ENCODE measurements at places on chromosomes 3 and 15.

GRCh38 chr3:113867506-113867905 lies 28.9 kb downstream of the GRAMD1C start:
- no peak for DNase-seq

DNA sequence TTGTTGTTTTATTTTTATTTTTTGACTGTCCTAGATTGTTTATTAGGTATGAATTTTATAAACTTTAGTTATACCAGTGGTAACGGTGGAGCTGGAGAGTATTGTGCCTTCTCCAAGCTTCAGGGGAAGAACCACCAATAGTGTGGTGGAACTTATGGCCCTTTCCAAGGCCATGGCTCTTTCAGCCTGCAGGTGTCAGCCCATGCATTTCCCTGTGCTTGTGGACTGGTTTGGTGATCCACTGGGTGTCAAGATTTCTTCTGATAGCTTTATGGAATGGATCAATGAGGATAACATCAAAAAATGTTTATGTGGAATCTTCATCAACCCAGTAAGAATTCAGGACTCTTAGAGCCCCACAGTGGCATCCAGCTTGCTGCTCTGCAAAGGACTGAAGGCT lies 19.2 kb upstream of the SCAMP5 start:
- DNase-seq = no peak

GRCh38 chr3:152195206-152195605 lies 73.5 kb upstream of the MBNL1 start:
- no peak for DNase-seq

- no peak for DNase-seq
Observed at GRCh38 chr15:67329984-67330733, 75.6 kb downstream of the IQCH start.

GRCh38 chr3:126476166-126477060 lies 722 bp upstream of the ZXDC start:
- DNase-seq = peak; percentile 93

- no peak for DNase-seq
Observed at GRCh38 chr3:131236421-131236820, 145.2 kb upstream of the NUDT16 start.

GRCh38 chr3:166522017-166522416 lies 684.8 kb upstream of the BCHE start:
- no peak for DNase-seq

- no peak for DNase-seq
Observed at GRCh38 chr3:24523988-24524727, 29.5 kb upstream of the THRB start.

DNA sequence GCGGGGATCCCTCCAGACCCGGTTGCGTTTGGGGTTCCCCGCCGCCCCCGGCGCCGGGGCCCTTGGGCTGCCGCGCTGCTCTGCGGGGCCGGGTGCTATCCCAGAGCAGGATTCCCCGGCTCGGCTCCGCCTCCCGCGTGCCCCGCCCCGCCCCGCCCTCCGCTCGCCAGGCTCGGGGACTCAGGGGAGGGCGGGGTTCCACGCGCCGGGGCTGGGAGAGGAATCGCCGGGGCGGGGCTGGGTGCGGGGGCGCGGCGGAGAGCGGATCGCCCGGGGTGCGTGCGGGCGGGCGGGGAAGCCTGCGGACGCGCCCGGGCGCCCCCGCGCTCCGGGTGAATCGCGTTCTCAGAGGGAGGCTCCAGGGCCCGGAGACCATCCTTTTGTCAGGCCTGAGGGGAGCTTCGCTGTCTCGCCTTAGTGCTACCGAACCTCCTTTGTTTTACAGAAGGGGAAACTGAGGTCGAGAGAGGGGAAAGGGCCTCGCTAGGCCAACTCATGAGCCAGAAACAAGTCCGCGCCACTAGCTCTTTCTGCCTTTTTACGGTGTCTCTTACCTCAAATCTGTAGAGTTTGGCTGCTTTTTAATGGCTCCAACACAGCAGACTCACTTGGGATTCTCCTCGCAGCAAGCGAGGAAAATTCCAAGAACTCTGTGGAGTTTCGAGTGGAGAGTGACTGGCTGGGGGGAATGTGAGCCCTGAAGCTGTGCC lies at the start of gene TMEM158:
TSS of gene TMEM158 (minus strand) at position 82 of the 710 bp plus-strand sequence. CDS start 260 bp downstream, outside the sequence.
- peak; percentile 95 for DNase-seq

- DNase-seq = no peak
Observed at GRCh38 chr3:132232231-132232792, 84.9 kb upstream of the ACP3 start.

DNA sequence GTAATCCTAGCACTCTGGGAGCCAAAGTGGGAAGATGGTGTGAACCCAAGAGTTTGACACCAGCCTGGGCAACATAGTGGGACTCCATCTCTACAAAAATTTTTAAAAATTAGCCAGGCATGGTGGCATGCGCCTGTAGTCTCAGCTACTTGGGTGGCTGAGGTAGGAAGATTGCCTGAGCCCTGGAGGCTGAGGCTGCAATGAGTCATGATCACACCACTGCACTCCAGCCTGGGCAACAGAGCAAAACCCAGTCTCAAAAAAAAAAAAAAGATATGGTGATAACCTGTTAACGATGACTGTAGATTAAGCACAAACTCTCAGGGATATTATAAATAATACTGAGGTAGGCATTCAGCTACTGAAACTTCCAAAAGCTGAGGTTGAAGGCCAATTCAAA lies 107.5 kb downstream of the SLC49A4 start:
- no peak for DNase-seq

DNA sequence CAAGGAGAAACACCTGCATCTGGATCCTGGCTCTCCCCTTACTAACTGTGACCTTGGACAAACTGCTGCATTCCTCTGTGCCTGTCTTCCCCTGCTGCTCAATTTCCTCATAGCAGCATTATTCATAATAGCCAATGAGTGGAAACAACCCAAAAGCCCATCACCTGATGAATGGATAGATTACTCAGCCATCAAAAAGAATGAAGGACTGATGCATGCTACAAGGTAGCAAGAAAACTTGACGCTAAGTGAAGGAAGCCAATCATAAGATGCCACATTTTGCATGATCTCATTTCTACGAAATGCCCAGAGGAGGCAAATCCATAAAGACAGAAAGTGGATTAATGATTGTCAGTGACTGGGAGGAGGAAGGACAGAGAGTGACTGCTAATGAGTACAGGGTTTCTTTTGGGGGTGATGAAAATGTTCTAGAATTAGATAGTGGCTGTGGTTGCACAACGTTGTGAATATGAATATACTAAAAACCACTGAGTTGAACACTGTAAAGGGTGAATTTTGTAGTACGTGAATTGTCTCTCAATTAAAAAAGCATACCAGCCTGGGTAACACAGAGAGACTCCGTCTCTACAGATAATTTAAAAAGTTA lies 11.2 kb downstream of the IGDCC4 start:
- DNase-seq = no peak

DNA sequence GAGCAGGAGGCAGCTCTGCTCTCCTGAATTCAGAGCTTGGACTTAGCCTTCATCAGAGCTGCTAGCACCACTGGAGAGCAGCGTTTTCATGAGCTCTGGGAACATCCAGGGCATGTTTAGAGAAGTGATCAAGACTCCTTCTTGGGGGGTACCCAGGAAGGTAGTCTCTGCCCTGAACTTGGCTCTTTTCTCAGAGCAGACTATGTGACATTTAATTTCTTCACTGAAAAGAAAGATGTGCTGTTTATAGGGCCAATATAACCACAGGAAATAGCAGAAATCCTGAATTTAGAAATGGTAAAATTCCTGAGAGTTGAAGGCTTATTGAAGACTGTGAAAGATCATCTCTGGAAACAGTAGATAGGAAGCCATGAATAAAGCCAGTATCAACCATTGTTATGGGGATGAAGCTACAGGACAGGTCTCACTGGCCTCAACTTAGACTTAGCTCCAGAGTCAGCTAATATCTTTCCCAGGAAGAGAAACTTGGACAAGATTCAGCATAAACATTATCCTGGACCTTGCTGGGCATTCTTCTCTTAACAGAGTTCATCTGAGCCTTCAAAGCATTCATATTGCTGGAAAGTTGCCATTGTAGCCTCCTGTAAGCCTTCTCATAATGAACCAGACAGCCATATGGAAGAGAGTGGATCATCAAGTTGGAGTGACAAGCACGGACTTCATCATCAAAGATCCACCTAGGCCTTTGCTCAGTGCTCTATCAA lies 386.6 kb upstream of the THBS1 start:
- DNase-seq = no peak

DNA sequence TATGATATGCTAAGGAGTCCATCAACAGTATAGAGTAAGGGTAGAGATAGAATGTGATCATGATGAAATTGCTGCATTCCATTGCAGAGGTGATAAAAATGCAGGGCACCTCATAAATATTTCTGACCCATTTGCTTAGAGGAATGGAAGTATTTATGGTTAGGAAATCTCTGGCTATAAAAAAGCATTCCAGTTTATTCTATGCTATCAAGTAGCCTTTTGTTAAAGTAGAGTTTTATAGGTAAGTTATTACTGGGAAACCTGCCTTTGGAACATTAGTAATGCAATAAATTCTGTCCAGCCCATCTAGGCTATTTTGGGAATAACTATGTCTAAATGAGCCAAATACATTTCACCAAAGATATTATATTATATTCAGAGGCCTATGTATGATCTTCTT lies 19.8 kb upstream of the STRIT1 start:
- no peak for DNase-seq

DNA sequence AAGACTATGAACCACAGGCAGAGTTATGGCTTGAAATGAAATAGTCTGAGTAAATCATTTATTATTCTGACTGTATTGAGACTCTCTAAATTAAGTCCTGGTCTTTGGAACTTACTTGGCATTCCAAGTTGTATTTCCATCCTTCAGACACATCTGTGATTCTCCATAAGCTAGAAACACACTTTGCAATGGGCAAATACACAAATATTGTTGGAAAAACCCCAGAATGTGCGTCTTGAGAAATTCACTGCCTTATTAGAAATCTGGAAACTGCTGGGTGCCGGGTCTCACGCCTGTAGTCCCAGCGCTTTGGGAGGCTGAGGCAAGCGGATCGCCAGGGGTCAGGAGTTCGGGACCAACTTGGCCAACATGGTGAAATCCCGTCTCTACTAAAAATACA lies 87.8 kb downstream of the WWTR1 start:
- DNase-seq = no peak

GRCh38 chr15:90718232-90718631 lies 1.1 kb downstream of the BLM start:
- no peak for DNase-seq

- no peak for DNase-seq
Observed at GRCh38 chr3:180528843-180529242, 73.1 kb upstream of the TTC14 start.

Measured in iPS-NIHi11 (cell line).